Small intestine (tissue), 16 donors: ENCODE measurements at places on chromosomes 3 and 15. TPM values are rescaled to one million over a fixed set of nuclear protein-coding genes. Genes with fewer than 3 reads are reported as not detected.

RYR3 gene
- polyA plus RNA-seq: not detected

SCAANT1 gene
- not detected for polyA plus RNA-seq

DUOXA2 gene
- polyA plus RNA-seq: 7.5 TPM

SCN11A gene
- not detected for polyA plus RNA-seq

FOXB1 gene
- not detected for polyA plus RNA-seq

TMED3 gene
- 25.9 TPM for polyA plus RNA-seq

ANKRD34C gene
- not detected for polyA plus RNA-seq

PRR20G gene
- not detected for polyA plus RNA-seq

DNA sequence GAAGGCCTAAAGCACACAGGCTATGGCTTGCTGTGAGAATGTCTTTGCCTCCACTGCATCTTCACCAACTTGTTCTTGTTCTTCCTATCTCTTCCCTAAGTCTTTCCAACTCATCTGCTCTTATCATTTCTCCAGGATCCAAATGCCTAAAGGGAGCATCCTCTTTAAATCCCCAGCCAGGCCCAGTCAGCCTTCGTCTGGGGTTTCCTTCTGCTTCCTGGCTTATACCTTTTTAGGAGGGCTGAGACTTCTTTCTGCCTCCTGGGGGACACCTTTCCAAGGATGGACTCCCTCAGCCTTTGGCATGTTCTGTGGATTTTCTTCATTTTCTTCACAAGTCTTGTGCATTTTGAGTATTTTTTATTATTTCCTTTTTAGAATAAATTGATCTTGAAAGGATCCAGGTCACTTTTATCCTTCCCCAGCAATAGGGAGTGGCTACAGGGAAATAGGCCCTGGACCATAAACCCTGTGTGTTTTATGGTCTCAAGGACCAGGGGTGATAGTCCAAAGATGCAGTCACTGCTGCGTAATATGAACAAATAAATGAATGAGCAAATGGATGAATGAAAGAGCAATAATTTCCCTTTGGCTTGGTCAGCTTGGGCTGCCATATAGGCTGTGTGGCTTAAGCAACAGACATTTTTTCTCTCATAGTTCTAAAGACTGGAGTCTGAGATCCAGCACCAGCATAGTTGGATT lies 122.1 kb upstream of the LRIG1 start:
- peak; percentile 87 for DNase-seq

DNA sequence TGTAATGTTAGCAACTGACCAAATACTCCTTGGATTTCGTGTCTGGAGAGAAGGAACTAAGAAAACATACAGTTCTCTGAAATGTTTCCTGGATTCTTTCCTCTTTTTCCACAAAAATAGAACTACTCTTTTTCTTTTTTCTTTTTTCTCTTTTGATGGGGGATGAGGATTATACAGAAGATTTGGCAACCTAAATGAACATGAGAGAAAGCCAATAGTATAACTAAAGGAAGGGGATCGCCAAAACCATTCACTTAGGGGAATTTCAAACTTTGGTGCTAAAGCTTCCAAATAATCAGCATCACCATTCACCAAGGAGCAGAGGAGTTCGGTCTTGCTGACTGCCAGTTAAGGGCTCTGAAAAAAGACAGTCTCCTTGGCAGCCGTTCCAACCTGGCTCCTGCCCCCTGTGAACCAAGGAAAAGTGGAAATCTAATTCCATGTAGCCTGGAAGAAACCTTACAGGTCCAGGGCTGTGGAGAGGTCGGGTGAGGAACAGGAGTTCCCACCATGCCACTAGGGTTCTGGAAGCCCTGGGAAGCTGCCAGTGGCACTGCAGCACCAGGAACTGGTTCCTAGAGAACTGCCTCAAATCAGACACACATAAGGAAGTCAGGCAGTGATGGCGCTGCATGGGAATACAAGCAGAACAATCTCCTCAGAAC lies 176.9 kb downstream of the TNIK start:
- DNase-seq: no peak

DNA sequence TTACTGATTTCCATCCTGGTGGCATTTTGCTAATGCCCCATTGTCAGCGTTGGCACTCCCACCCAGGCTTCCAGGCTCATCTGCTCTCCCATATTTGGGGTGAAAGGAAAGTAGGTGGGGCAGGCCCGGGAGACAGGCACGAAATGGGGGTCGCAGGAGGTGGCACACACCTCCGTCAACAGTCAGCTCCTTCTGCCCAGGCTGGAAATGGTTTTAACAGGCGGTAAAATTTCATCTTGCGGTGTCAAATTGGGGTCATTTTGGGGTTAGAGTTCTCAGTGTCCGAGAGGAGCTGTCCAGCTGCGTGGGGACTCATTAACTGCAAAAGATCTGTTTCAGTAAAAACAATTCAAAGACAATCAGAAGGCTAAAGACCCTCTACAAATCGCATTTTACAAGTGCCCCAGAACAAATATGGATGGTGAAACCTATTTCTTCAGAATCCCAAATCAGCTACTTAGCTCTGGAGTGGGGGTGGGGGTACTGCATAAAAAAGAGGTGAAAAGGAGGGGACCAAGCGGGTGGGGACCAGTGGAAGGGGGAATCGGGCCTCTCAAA lies 4.2 kb upstream of the MEIS2 start:
- DNase-seq: no peak

DNA sequence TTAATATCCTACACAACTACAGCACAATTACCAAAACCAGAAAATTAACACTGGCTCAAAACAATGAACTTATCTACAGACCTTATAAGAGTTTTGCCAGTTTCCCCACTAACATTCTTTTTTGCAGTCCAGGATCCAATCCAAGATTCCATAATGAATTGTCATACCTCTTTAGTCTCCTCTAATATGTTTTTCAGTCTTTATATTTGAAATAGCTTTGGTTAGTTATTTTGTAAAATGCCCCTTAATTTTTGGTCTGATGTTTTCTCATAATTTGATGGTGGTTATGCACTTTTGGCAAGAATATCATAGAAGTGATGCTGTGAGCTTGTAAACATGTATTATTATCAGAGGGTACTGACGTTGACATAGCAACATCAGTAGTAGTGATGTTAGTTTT lies 124.3 kb downstream of the ISL2 start:
- DNase-seq: no peak

DNA sequence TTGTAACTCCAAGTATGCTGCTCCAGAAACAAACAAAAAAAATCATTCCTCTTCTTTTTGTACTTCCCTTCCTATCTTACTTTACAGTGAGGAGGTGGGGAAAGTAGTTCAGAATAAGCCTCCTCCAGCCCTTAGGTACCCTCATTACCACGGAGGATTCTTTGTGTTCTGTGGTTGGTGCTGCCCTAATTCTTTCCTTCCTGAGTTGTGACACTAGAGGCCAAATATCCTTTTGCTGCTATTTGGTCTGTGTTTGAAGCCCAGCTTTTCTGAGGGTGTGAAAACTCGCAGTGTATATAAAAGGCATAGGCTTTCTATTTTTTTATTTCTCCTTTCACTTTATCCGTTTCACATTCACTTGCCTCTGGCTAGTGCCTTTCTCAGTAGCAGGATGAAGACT lies 98.2 kb downstream of the HHLA2 start:
- DNase-seq: no peak

- DNase-seq: no peak
Measured at GRCh38 chr15:96428742-96429141, 98.2 kb downstream of the NR2F2 start.

DNA sequence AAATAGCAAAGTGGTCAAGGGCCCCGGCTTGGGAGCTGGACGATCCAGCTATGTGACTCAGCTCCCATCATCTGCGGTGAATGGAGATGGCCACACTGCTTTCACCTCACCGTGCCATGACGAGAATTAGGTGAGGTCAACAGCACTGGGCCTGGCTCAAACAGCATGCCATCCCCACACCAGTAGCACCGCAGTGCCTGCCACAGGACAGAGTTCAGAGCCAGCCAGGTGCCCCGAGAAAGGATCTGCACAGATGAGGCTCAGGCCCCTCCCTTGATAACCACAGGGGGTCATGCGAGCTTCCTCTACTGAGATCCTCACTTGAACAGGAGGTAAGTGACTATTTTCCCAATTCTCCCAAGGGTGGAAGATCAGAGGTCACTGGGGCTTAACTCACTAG lies 29.4 kb downstream of the ZXDC start:
- no peak for DNase-seq

DNA sequence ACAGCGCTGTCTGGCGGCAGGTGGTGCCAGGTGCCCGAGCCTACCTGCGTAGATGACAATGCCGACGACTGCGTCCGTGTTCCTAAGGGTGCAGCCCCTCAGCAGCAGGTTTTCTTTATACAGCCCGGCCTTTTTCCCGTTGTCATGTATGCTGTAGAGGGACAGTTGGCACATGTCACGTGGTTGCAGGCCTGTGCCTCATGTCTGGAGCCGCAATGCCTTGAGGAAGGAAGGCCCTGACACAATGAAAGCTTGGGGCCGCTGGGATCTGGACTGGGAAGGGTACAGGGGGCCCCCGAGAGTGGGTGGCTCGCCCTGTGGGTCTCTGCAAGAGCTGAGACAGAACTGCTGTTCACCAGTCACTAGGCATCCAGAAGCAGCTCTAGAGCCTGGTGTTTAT lies 136.0 kb downstream of the ATP10A start:
- no peak for DNase-seq

- no peak for DNase-seq
Measured at GRCh38 chr3:122481390-122481789, 33.3 kb downstream of the KPNA1 start.

DNA sequence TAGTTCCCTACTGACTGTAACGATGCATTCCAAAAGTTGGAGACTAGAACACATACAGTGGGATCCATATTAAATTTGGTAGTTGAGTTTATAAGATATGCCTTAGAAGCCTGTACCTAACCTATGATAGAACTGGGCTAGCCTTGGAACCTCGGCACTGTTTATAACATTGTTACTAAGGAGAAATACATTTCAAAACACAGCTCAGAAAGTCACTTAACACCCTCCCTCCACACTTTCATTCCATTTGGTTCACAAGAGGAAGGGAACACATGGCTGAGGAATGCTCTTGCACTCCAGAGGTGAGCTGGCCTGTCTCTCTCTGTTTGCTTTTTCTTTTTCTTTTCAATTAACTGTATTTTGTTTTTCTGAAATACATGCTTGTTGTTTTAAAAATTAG lies 48.7 kb upstream of the TSC22D2 start:
- no peak for DNase-seq

DNA sequence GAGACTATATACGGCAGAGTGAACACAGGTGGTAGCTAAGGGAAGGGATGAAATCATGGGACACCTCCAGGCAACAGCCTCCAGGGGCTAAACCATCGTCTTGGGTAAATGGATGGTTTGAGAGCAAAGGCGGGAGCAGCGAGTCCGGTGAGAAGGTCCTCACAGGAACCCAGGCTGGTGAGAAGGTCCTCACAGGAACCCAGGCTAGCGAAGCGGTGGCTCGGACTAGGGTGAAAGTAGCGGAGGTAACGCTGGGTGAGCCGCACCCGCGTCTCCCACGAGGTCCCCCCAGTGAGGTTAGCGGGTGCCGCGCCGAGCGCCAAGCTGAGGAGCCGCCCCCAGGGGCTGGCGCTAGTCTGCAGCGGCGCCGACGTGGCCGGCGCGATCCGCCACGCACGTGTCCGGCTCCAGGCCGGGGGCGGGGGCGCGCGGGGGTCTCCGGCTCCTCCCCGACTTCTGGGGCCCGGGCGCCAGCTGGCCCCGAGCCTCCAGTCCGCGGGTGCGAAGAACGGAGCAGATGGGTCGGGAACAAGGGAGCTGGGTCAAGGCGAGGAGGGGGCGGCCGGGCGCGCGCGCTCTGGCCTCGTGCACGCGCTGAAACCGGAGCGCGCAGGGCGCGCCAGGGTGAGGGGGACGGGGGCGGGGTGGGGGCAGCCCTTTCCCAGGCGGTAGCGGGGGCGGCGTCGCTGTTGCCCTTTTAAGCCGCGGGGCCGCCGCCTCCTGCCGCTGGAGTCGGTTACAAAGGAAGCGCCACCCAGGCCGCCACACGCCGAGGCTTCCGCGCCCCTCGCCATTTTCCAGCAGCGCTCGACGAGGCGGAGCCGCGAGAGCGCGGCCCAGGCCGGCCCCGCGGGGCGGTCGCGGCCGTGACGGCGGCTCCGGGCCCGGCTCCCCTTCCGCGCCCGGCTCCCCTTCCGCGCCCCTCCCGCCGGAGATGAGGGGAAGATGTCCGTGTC lies at the start of gene UBE2Q2:
Gene UBE2Q2, plus strand, starts transcription at position 726 of the 956 bp plus-strand sequence. Its CDS starts 220 bp downstream, at position 946.
- DNase-seq: peak; percentile 72

GRCh38 chr3:172138792-172139507 lies 99.6 kb downstream of the FNDC3B start:
- DNase-seq: no peak

DNA sequence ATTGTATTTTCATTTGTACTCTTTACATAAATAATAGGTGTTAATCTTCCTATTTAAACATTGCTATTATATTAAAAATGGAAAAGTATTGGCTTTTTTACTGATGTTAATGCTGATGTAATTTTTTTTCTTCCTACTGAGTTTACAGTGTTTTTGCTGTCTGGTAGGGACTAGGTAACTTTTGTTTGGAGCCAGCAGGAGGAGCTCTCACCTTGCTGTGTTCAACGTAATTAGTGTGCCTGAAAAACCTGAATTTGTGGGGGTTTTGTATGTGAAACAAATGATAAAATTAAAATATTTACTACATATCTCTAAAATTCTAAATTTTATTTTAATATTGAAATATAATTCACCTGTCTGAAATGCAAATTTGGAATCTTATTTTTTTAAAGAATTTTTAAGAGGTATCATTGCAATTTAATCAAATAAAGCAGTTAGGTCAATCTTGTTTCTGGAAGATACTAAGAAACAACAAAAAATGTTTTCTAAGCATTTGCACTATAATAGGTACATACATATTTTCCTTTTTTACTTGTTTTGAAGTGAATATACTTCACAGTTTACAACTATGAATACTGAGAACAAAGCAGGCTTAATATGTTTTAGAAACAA lies 48.8 kb downstream of the EPHA6 start:
- peak; percentile 7 for DNase-seq

- peak; percentile 46 for DNase-seq
Measured at GRCh38 chr15:67033571-67034044, 31.8 kb upstream of the SMAD3 start.

DNA sequence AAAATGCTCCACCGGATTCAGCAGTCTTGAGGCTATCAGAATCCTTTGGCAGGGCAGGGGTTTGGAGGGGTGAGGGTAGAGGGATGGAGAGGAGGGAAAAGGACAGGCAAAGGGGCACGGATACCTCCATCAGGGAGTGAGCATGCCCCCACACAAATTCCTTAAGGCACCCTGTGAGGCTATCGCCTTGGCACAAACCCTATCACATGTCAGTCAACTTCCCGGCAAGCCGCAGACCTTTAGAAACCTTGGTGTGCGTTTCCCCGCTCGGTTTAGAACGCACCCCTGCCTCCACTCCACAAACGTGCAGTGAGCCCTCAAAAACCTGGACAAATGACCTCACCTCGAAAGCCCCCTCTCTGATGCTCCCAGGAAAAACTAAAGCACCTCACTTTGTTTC lies 422 bp upstream of the SETMAR start:
- DNase-seq: no peak

GRCh38 chr3:171345107-171345843 lies 114.9 kb downstream of the TNIK start:
- DNase-seq: no peak

GRCh38 chr15:60358935-60359682 lies 38.7 kb downstream of the ANXA2 start:
- DNase-seq: no peak

GRCh38 chr3:50600841-50601591 lies 10.6 kb downstream of the CISH start:
- DNase-seq: peak; percentile 97

GRCh38 chr15:23497710-23498111 lies 50.7 kb upstream of the GOLGA6L2 start:
- DNase-seq: peak; percentile 9
